Stimulated activated CD4-positive, alpha-beta T cell treated with anti-CD3 and anti-CD28 coated beads, TNF-alpha, amount 100 ng/mL, for 48 hours (primary cell): ENCODE measurements at places on chromosomes 4 and X.

GRCh38 chr4:147381749-147382148 is 99.1 kb upstream of the EDNRA start:
- DNase-seq: no peak

DNA sequence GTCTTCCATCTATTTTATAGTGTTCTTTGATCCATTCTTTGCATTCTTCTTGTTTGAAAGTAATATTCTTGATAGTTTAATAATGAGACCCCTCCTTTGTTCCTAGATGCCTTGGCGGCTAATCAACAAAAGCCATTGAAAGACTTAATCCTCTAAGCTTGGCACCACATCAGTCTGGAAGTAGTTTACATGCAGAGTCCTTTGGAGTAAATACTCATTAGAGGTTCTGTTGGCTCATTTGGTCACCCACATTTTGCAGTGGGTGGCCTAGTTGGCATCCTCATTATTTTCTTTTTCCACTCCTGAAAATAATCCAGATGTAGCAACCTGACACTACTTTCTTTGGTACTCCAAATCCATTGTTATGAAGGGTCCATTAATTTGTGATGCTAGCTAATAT is 64.5 kb downstream of the DKK2 start:
- DNase-seq: no peak

- DNase-seq: no peak
Measured at GRCh38 chr4:153684971-153685371, 891 bp downstream of the TLR2 start.

GRCh38 chr4:181281451-181281850 is 961.8 kb upstream of the TENM3 start:
- no peak for DNase-seq

GRCh38 chrX:38612281-38612680 is 50.9 kb downstream of the TSPAN7 start:
- no peak for DNase-seq

DNA sequence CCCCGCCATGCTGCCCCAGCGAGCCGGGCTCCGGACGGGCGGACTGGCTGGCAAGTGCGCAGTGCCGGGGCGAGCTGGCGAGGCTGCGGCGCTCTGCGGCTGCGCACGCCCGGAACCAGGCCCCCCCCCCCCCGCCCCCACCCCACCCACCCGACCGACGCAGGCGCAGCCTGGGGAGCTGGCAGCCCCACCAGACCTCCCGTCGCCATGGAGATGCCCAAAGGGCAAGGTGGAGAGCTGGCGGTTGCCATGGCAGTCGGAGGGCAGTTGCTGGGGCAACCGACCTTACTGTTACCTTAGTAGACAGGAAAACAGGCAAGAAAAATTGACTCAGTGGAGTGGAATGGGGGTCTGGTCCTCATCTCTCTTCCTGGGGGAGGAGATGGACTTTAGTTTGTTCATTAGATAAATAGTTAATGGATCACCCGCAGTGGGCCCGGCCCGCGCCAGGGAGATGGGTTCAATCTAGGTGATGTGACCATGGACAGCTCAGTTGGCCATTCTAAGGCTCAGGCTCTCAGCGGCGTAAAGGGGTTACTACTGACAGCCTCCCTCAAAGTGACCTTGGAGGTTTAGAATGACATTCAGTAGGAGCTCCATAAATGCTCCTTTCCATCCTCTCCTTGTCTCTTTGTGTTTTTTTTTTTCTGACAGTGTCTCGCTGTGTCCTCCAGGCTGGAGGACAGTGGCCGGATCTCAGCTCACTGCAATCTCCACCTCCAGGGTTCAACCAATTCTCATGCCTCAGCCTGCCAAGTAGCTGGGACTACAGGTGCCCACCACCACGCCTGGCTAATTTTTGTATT is at the start of gene PCSK1N:
PCSK1N (minus strand) TSS at position 87 of the 806 bp plus-strand sequence; CDS start at position 9, 78 bp downstream.
- no peak for DNase-seq

DNA sequence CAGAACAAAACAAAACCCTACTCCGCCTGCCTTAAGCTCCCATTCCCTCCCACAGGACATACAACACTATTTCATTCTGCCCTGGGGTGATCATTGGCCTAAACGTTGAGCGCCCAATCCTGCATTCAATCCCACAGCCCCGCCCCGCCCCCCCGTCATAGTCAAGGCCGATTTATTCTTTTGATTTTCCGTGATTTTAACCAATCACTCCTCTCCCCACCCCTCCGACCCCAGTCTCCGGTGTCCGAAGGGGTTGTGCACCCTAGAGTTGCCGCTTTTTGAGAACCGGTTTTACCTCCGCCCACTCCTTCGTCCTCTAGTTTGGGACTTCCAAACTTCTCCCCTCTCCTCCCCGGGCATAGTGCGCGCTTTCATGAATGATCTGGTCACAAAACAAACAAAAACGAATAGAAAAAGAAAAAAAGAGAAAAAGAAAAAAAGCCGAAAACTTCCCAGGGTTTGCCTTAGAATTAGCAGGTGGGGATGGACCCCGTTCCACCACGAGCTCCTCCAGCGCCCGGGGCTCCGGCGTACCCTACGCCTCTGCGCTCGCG is 446 bp upstream of the UBE2A start:
- DNase-seq: no peak
